ENCODE measurements at places on chromosomes 13 and 19.

GRCh38 chr19:13014101-13014920, 19.0 kb downstream of the NFIX start:
- no peak for DNase-seq

GRCh38 chr13:35231426-35231825, 245.1 kb downstream of the MAB21L1 start:
- no peak for DNase-seq

- no peak for DNase-seq
Observed at GRCh38 chr19:48844472-48844871, 8.2 kb upstream of the HSD17B14 start.

DNA sequence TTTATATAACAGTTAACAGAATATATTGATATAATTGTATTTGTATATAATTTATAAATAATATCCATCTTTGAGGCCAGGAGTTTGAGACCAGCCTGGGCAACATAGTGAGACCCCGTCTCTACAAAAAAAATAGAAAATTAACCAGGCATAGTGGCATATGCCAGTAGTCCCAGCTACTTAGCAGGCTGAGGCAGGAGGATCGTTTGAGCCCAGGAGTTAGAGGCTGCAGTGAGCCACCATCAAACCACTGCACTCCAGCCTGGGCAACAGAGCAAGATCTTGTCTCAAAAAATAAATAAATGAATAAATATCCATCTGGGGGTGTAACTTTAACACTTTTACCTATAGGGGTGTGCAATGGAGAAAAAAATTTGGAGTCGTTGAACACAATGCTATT, 1.3 kb upstream of the SHFL start:
- DNase-seq: no peak

DNA sequence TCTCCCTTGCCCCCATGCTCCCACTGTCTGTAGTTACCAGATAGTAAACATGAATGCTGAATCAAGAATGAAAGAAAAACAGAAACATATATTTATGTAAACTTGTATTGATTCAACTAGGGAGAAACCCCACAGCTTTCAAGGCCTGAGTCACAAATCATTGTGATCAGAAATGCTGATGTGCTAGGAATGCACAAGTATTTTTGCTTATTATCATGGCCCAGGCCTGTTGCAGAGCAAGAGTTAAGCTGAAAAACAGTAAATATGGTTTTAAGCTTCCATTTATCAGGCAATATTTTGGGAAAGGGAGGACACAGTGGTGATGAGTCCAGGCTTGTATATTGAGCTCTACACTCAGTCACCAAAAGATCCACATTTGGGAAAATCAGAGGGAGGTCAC, 669.6 kb downstream of the DIAPH3 start:
- DNase-seq: peak; percentile 56

- no peak for DNase-seq
Observed at GRCh38 chr13:111652676-111653075, 332.2 kb downstream of the TEX29 start.

DNA sequence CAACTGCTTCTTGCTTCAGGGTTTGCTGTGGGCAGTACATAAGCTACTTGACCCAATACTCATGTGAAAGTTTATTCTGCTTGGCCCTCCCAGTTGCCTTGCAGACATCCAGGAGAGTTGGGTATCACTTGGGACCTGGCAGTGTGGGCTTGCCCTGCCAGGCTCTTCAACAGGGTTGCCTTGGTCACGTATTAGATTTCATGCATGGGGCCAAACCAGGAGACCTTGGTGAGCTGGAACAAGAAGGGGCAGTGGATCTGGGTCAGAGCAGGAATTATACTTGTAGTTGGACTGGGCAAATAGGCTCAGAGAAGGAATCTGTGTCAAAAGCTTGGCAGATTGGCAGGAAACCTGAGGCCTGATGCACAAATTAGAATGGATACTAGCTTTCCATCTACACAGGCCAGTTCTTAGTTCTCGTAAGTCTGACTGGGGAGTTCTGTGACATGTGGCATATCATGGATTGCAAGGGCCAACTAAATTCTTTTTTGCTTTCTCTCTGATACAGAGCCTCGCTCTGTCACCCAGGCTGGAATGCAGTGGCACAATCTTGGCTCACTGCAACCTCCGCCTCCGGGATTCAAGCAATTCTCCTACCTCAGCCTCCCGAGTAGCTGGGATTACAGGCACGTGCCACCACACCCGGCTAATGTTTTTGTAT, 192.6 kb upstream of the SERP2 start:
- DNase-seq: no peak

Data from erythroblast (primary cell).